ENCODE measurements at places on chromosomes 1 and 21. TPM values are rescaled to one million over a fixed set of nuclear protein-coding genes. Genes with fewer than 3 reads are reported as not detected.

GRCh38 chr1:185402930-185403329, 85.9 kb upstream of the IVNS1ABP start:
- H3K4me3 ChIP-seq = no peak overlapping the region
- H3K27ac ChIP-seq = no peak overlapping the region
- H3K27me3 ChIP-seq = no peaks in the 10 kb centered on the region

GRCh38 chr1:215215846-215216245, 133.3 kb downstream of the KCNK2 start:
- no peak for DNase-seq
- H3K27ac ChIP-seq = no peak overlapping the region
- H3K36me3 ChIP-seq = no peaks in the 10 kb centered on the region
- no peak overlapping the region for H3K4me3 ChIP-seq
- no peaks in the 10 kb centered on the region for H3K27me3 ChIP-seq
- no peaks in the 10 kb centered on the region for H3K4me1 ChIP-seq

GRCh38 chr1:108504447-108504846, 54.3 kb downstream of the NBPF6 start:
- H3K4me1 ChIP-seq = no peaks in the 10 kb centered on the region

- no peak overlapping the region for H3K4me3 ChIP-seq
- no peak for DNase-seq
- H3K4me1 ChIP-seq = no peaks in the 10 kb centered on the region
- no peak overlapping the region for H3K27ac ChIP-seq
These were observed 27.4 kb downstream of the DUSP10 start for GRCh38 chr1:221714227-221715152.

DNA sequence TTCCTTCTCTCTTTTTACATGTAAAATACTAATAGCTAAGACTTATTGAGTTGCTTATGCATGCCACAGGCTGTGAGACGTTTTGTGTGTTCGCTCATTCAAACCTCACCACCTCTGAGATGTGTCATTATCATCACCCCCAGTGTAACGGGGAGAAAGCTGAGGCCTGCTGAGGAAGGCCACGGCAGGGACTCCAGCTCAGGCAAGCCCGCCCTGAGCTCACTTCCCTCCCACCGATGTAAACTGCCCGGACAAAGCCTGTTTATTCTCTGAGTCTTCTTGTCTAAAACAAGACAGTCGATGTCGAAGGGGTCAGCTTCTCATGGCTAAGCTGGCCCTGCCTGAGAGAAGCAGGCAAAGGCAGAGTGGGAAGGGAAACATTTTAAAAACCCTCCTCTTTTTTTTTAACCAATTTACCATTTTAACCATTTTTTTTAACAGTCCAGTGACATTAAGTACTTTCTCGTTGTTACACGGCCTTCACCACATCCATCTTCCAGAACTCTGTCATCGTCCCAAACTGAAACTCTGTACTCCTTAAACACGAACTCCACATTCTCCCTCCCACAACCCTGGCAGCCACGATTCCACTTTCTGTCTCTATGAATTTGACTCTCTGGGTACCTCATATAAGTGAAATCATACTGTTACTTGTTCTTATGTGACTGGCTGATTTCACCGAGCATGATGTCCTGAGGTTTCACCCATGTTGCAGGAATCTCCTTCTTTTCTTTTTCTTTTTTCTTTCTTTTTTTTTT, 204.8 kb upstream of the GALNT2 start:
- no peaks in the 10 kb centered on the region for H3K4me1 ChIP-seq
- H3K27ac ChIP-seq = no peak overlapping the region
- no peak overlapping the region for H3K4me3 ChIP-seq
- DNase-seq = no peak
- H3K27me3 ChIP-seq = no peaks in the 10 kb centered on the region

- H3K36me3 ChIP-seq = no peaks in the 10 kb centered on the region
- H3K27me3 ChIP-seq = no peaks in the 10 kb centered on the region
- H3K4me1 ChIP-seq = peaks cover 26% of the 10 kb centered on the region
- H3K27ac ChIP-seq = no peak overlapping the region
- DNase-seq = no peak
These were observed 70.4 kb upstream of the IPO9 start for GRCh38 chr1:201758499-201759050.

GRCh38 chr1:17214876-17215544, 10.1 kb downstream of the PADI1 start:
- H3K27me3 ChIP-seq = no peaks in the 10 kb centered on the region
- H3K4me3 ChIP-seq = no peak overlapping the region
- H3K27ac ChIP-seq = no peak overlapping the region
- no peak for DNase-seq
- H3K4me1 ChIP-seq = no peaks in the 10 kb centered on the region
- no peaks in the 10 kb centered on the region for H3K36me3 ChIP-seq

DNA sequence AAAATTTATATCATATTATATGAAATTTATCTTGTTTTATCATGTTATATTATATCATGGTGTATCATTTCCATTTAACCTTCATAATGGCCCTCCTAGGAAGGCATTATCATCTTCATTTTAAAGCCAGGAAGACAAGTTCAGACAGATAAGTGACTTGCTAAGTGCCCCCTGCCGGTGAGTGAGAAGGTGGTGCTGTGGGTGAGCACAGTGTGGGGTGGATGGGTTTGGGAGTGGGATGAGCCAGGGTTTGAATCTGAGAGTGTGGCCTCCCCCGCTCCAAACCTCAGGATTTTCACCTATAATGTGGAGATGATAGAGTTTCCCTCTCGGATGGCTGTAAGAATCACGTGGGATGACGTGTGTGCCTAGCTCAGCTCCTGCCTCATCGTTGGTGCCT, 108.7 kb upstream of the IGSF21 start:
- no peaks in the 10 kb centered on the region for H3K27me3 ChIP-seq
- H3K4me1 ChIP-seq = no peaks in the 10 kb centered on the region
- DNase-seq = no peak

GRCh38 chr1:219324629-219325367, 151.1 kb downstream of the LYPLAL1 start:
- no peaks in the 10 kb centered on the region for H3K36me3 ChIP-seq
- peaks cover 44% of the 10 kb centered on the region for H3K4me1 ChIP-seq
- peak overlapping the region; percentile 78 for H3K27ac ChIP-seq
- no peak overlapping the region for H3K4me3 ChIP-seq

GRCh38 chr1:108828074-108828961, 28.6 kb downstream of the AKNAD1 start:
- no peaks in the 10 kb centered on the region for H3K36me3 ChIP-seq
- H3K27ac ChIP-seq = no peak overlapping the region
- no peak overlapping the region for H3K4me3 ChIP-seq
- peaks cover 29% of the 10 kb centered on the region for H3K4me1 ChIP-seq

GRCh38 chr1:226981386-226981817, 41.3 kb downstream of the COQ8A start:
- H3K27me3 ChIP-seq = no peaks in the 10 kb centered on the region
- no peaks in the 10 kb centered on the region for H3K4me1 ChIP-seq
- no peak for DNase-seq
- H3K36me3 ChIP-seq = no peaks in the 10 kb centered on the region
- no peak overlapping the region for H3K27ac ChIP-seq

DNA sequence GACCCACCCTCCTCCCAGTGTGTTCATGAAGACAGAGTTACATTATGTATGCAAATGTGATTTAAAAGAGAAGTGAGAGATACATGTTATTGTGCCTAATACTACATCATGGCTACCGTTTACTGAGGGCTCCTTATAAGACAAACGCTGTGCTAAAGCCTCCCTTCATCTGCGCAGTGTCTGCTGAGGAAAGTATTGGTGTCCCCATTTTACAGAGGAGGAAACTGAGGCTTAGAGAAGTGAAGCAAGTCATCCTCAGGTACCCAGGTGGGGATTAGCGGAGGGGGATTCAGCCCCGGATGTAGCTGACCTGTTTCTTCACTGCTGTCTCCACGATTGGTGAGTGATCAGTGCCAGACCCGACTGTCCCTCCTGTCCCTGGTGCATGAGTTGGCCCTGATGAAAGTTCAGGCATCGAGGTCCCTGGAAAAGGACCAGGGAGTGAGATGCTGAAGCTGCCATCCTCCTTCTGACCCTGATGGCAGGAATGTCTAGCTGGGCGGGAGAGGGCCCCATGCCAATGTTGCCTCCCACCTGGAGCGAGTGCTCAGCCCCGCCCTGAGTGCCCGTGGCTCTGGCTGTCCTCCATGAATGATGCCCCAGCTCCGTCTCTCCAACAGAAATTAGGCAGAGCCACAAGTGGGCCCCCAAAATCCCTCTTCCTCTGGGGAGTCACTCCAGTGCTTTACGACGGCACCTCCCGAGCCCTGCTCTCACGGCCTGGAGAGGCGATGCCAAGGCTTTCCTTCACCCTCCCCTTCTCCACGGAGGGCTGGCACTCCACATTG, 204.7 kb downstream of the KAZN start:
- H3K27me3 ChIP-seq = no peaks in the 10 kb centered on the region
- no peaks in the 10 kb centered on the region for H3K36me3 ChIP-seq
- DNase-seq = no peak

DNA sequence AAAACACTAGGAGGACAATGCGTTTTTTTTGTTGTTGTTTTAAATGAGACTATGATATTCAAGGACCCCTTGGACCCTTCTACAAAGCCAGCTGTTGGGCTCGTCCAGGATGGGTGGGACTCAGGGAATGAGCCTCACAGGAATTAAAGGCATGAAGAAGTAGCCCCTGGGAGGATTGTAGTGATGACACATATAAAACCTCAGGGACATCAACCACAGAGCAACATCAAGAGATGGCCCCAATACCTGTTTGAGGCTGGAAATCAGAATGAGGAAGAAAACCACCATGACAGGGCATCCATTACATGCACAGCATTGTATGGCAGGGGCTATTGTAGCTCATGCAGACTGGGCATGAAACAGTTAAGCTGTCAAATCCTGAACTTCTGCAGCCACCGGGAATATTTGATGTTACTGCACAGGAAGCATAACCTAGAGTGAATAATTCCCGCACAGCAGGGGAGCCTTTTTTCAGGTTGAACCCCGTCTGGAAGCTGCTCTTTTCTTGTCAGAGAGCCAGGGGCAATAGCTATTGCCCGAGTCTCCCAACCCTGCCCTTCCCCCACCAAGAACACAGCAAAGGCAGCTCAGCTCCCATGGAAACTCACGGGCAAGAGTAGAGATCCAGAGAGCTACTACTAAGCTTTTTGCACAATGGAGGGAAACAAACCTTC, 140.2 kb upstream of the FGGY start:
- H3K27ac ChIP-seq = no peak overlapping the region
- H3K4me3 ChIP-seq = no peak overlapping the region
- no peaks in the 10 kb centered on the region for H3K27me3 ChIP-seq
- H3K4me1 ChIP-seq = peaks cover 15% of the 10 kb centered on the region
- H3K36me3 ChIP-seq = no peaks in the 10 kb centered on the region

DNA sequence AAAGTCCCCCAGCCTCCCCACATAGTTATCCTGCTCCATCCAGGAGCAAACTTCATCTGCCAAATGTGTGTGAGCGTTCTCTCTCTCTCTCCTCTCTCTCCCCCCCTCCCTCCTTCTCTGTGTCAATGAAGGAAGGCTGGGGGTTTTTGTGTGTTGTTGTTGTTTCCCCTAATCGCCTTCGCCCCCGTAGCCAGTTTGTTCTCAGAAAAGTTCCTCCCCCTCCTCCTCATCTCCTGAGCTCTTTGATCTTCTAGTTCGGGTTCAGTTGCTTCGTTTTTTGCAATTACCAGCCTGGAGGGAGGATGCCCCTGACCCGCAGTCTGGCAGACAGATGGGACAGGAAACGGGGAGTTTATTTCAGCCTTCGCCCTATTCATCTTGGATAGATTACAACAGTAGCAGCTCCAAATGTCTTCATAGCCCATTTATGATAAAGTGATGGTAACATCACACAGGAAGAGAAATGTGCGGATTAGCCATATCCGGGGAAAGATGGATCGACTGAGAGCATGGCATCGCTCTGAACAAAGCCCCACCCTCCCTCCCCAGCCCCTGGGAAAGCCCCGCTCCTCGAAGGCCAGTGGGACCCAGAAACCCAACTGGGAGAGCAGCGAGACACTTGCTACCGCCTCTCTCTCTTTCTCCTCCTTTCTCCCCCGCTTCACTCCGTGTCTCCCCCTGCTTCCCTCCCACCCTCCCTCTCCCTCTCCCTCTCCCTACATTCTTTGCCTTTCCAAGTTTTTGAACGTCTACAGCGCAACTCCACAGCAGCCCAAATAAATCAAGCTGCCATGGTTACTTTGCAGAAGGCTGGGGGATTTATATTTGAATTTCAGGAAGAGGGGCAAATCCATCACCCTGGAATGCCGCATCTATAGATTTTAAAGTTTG, 139.7 kb upstream of the ARHGEF16 start:
- H3K4me3 ChIP-seq = no peak overlapping the region
- no peak overlapping the region for H3K27ac ChIP-seq
- no peak for DNase-seq
- H3K36me3 ChIP-seq = no peaks in the 10 kb centered on the region
- H3K27me3 ChIP-seq = peaks cover 11% of the 10 kb centered on the region
- peaks cover 8% of the 10 kb centered on the region for H3K4me1 ChIP-seq

DNA sequence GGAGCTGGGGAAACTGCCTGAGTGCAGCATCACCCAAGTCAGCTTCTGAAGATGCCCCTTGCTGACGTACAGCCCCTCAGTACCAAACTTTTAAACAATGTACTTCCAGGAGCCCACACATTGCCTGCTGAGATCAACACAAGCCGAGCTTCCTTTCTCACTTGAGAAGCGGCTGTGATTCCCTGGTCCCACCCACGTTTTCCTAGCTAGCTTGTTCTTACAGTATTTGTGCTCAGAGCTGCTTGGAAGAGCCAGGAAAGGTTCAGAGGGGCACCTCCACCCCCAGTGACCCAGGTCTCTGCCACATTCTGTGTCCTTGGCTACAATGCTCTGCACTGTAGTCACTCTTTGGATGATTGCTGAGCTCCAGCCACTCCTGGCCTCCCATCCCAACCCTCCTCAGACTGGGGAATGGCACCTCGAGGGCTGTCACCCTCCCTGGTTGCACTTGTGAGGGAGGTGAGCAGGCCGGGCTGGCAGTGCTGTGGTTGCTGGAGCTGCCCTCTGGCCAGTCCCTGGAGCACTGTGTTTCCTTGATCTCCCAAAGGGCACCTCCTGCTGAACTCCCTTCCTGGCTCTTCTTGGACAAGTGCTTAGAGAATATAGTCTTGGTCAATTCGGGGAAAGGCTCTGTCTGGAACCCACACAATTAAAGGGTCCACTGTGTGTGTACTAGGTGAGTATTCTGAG, 355.1 kb downstream of the AJAP1 start:
- H3K4me3 ChIP-seq = no peak overlapping the region
- H3K27ac ChIP-seq = no peak overlapping the region
- H3K4me1 ChIP-seq = no peaks in the 10 kb centered on the region
- DNase-seq = no peak
- H3K27me3 ChIP-seq = no peaks in the 10 kb centered on the region
- no peaks in the 10 kb centered on the region for H3K36me3 ChIP-seq

GRCh38 chr1:20367626-20368025, 77.0 kb downstream of the VWA5B1 start:
- no peak overlapping the region for H3K27ac ChIP-seq
- no peak overlapping the region for H3K4me3 ChIP-seq
- DNase-seq = no peak
- no peaks in the 10 kb centered on the region for H3K36me3 ChIP-seq
- H3K27me3 ChIP-seq = peaks cover 31% of the 10 kb centered on the region

GRCh38 chr1:29388884-29389283, 152.6 kb downstream of the PTPRU start:
- no peak for DNase-seq
- no peaks in the 10 kb centered on the region for H3K36me3 ChIP-seq
- peaks cover 12% of the 10 kb centered on the region for H3K4me1 ChIP-seq

The MAN1C1 gene
- 0.85 TPM for total RNA-seq

The OLIG2 gene
- not detected for total RNA-seq

The PSMA5 gene
- total RNA-seq = 125 TPM

The CFHR4 gene
- total RNA-seq = not detected

The CCDC27 gene
- total RNA-seq = not detected

The IFI44L gene
- 1.5 TPM for total RNA-seq

The SLC35F3 gene
- not detected for total RNA-seq

The PPFIA4 gene
- 0.16 TPM for total RNA-seq

The PGBD5 gene
- total RNA-seq = not detected

The POU3F1 gene
- not detected for total RNA-seq

The ARHGEF19 gene
- total RNA-seq = 6.2 TPM

The GLRX2 gene
- total RNA-seq = 21.5 TPM
